Left lobe of liver (tissue), 2 donors: ENCODE measurements at places on chromosomes 4 and X.

DNA sequence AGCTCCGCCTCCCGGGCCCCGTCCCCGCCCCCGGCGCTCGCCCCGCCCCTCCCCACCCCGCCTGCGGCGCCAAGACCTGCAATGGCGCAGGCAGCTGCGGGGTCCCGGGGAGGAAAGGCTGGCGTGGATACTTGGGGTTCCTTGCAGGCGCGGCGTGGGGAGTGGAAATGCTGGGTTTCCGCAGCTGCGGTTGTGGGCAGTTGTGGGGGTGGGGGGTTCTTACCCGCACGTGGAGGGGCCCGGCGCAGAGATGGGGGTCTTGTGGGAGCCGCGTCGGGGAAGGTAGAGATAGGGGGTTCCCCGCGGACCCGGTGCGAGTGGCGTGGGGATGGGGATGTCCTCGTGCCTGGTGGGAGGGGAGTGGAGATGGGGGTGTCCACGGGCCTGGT lies 680 bp upstream of the ASMTL start:
- no peak for DNase-seq

DNA sequence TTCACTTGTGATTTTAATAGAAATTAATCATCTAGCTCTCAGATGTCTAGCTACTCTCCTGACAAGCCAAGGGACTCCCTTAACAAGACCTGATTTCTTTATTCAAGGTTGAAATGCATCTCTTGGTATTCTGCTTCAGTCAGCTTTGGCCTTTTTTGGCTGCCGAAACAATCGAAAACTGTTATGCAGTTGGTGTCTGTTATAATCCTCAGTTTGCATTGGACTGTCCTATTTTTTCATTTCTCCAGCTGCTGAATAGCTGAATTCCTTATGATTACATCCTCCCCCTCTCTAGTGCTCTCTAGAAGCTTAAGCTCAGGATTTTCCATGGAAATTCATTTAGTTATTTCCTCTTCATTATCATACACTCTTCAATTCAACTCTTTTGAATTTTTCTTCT lies 177.2 kb downstream of the TRIML1 start:
- DNase-seq = no peak

- no peak for DNase-seq
These were observed 1704.8 kb downstream of the STIM2 start for GRCh38 chr4:28565396-28565795.

GRCh38 chrX:128250621-128251020 lies 198.4 kb upstream of the ACTRT1 start:
- DNase-seq = no peak

DNA sequence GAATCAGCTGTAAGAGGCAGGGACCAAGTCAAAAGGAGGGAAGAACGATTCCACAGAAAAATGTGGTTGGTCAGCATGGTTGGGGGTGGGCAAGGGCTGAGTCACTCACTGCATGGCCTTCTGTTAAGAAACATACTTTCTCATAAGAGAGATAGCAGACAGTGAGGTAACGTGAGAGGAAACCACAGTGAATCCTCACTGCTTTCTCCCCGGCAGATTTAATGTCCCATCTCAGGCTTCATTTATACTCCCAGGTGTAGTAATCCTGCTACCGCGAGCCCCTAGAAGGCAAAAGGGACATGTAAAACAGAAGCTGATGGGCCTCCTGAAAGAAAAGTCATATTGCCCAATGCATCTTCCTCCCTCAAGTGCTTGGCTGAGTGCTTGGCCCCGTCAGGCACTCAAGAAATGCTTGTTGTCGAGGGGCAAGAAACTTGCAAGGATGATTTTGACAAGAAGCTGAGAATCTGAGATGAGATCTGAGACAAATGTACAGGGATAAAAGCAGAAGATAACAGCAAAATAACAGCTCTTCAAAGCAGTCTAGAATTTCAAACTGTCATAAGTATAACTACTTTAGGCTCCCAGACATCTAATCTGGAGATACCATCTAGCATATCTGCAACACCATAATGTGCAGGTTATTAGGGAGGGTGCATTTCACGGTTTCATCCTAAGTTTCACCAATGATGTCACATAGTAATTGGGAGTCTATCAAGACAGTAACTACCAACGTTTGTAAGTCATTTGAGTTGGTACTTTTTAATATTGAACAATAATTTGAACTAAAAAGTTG lies 40.2 kb downstream of the SH3KBP1 start:
- no peak for DNase-seq

GRCh38 chr4:140867356-140867755 lies 111.2 kb upstream of the TBC1D9 start:
- no peak for DNase-seq

DNA sequence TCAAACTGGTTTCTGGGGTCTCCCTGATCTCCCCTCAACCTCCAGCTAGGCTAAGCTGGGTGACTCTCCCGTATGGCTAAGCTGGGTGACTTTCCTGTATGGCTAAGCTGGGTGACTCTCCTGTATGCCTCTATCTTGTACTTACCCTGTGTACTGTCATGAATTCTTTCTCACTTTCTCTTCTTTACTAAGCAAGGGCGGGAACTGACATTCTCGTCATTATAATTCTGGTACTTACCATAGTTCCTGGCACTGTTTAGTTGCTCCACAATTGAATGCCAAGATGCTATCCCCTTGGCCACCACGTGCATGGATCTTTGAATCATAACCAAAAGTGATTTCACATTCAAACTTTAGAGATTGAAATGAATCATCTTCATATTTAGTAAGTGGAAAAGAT lies 8.8 kb downstream of the INTU start:
- DNase-seq = no peak

GRCh38 chr4:106017975-106018374 lies 122.7 kb downstream of the NPNT start:
- DNase-seq = no peak

GRCh38 chr4:41144812-41145211 lies 69.5 kb downstream of the APBB2 start:
- no peak for DNase-seq

DNA sequence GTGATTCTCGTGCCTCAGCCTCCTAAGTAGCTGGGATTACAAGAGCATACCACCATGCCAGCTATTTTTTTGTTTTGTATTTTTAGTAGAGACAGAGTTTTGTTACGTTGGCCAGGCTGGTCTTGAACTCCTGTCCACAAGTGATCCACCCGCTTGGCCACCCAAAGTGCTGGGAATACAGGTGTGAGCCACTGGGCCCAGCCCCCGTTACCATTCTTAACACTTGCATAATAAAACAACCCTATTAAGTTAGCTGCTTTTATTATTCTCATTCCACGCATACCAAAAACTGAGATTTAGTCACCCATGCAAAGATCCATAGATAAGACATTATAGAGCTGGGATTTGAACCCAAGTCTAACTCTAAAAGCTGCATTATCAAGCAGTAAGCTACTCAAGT lies 6.0 kb upstream of the TEX13A start:
- DNase-seq = no peak

GRCh38 chr4:182642831-182643230 lies 274.4 kb downstream of the DCTD start:
- no peak for DNase-seq

GRCh38 chr4:92658318-92658717 lies 354.6 kb downstream of the GRID2 start:
- no peak for DNase-seq

DNA sequence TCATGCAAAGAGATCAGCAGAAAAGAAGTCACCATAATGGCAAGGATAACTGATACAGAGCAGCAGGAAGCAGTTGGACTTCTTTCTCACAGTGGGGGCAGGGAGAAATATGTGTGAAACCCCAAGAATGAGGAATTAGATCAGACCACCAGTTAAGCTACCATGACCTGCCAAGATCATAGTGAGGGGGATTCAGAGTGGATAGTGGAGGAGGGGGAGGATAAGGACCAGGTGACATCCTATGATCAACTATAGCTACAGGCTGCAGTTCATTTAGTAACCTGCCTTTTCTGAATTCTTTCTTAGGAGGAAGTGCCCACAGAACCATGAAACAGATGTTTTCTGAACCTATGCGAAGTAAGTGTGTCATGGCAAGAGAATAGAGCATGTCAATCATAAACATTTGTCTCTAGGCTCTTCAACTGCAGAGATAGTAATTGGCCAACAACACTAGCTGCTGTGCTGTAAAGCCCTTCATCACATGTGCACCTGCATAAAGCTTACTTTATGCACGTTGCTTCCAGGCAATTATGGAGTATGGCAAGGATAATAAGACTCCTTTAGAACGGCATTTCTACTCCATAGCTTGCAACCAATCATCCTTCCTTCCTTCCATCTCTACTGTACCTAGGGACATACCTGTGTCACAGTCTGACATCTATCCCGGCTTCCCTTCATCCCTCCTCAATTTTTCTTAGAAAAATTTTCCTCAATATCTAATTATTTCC lies 329.7 kb downstream of the EPHA5 start:
- no peak for DNase-seq

- no peak for DNase-seq
These were observed 39.6 kb downstream of the TMEM164 start for GRCh38 chrX:110042496-110042895.
